Activated CD4-positive, alpha-beta T cell treated with anti-CD3 and anti-CD28 coated beads for 36 hours (primary cell): ENCODE measurements at places on chromosomes 3 and 15. TPM values are rescaled to one million over a fixed set of nuclear protein-coding genes. Genes with fewer than 3 reads are reported as not detected.

ARPP19 gene
- total RNA-seq, result 185 TPM

ADCY5 gene
- total RNA-seq, result not detected

CERS3 gene
- 0.41 TPM for total RNA-seq

GOLGA6L4 gene
- 1.8 TPM for total RNA-seq

GPR87 gene
- total RNA-seq, result 2.3 TPM

SLC51B gene
- not detected for total RNA-seq

PCOLCE2 gene
- total RNA-seq, result 0.39 TPM

RAB6B gene
- total RNA-seq, result 0.51 TPM

RPN1 gene
- 153 TPM for total RNA-seq

TUSC7 gene
- not detected for total RNA-seq

EFHB gene
- total RNA-seq, result 0.79 TPM

PIF1 gene
- total RNA-seq, result 30.0 TPM

KBTBD8 gene
- 8.3 TPM for total RNA-seq

DNA sequence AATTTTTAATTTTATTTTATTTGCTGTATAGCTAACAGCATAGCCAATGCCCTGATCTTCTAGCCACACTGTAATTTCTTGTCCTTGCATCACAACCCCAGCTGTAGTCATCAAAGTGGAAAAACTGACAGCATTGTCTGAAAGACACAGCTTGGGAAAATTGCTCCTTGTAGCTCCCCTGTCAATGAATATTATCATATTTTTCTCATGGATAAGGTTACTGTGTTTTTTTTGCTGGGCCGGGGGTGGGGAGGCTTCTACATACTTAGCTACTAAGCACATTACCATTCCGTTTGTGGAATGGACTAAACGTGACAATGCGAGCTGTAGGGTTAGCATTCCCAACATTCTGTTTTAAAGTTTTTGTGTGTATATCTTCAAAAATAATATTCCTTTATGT is 381.3 kb downstream of the TIGIT start:
- no peak for DNase-seq

DNA sequence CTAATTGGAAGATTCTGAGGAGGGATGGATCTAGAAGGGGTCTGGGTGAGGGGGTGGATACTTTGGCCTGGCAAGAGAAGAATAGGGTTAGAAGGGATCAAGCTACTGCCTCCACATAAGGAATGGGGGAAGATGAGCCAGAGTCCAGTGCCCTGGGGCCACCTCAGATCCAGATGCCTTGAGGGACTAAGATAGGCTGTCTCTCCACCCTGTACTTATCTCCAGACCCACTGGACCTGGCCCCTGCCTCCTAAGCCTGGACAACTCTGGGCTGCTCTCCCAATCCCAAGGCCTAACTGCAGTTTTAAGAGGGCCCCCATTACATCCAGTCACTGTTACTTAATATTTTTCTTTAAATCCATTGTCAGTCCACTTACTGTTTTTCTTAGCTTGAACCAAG is 2.0 kb downstream of the DVL3 start:
- no peak for DNase-seq

GRCh38 chr15:67945951-67946700 is 106.3 kb upstream of the RNU6-1 start:
- no peak for DNase-seq

- no peak for DNase-seq
Observed at GRCh38 chr3:113374078-113374477, 67.2 kb downstream of the CFAP44 start.

- DNase-seq, result no peak
Observed at GRCh38 chr3:28476194-28476593, 127.6 kb upstream of the AZI2 start.

DNA sequence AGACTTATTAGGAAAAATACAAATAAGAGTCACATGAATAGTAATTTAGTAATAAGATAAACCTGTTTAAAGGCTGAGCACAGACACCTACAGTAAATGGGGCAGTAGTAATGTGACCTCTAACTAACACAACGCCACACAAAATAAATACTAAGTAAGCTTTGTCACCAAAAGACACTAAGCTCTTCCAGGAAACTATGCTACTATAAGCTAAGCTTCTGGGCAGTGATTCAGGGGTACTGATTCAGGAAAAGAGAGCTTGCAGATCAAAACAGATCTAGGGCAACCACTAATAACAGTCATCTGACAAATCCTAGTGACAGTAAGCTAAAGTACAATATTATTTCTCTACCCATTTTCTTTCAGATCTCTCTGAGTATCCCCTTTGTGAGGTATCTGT is 68.8 kb downstream of the PLOD2 start:
- no peak for DNase-seq

DNA sequence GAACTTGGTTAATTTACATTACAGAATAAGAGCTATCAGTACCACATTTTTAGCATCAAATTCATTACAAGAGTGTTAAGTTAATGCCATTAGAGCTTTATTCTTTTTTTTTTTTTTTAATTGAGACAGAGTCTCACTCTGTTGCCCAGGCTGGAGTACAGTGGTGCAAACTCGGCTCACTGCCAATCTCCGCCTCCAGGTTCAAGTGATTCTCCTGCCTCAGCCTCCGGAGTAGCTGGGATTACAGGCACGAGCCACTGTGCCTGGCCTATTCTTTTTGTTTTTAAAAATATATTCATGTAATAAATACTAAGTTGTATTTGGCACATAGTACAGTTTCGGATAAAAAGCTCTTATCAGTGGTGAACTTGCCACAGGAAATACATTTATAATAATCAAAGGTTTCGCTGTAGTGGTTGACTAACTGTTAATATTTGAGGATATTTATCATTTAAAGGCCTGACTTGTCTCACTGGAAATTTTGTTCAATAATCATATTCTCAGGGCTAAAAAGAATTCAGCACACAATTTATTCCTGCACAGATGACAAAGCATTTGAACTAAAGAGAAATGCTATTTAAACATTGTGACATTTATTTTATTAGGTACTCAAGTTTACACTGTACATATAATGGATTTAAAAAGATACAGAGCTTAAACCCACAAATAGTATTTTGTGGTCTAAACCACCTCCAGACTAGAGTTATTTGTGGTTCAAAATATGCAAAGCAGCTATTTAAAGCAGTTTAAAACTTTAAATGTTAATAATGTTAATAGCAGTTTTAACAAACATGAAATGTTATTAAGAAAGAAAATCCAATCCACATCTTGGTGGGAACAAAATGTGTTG is 6.1 kb upstream of the LEKR1 start:
- no peak for DNase-seq

DNA sequence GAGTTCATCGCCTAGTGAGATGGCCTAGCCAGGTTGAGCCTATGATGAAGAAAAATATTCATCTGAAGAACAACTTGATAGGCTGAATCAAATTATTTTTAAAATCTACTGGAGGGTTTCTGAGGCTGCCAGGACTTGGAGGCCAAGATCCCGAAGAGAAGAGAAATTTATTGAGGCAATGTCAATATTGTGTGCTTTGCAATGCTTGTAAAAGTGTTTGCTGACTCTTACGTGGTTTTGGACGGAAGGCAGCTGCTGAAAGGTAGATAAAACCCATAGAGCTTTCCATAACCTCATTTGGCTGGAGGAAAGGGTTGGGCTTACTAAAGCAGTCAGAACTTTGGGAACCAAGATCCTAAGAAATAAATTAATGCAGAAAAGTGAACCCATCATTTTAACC is 361.0 kb upstream of the IL12A start:
- DNase-seq, result no peak

DNA sequence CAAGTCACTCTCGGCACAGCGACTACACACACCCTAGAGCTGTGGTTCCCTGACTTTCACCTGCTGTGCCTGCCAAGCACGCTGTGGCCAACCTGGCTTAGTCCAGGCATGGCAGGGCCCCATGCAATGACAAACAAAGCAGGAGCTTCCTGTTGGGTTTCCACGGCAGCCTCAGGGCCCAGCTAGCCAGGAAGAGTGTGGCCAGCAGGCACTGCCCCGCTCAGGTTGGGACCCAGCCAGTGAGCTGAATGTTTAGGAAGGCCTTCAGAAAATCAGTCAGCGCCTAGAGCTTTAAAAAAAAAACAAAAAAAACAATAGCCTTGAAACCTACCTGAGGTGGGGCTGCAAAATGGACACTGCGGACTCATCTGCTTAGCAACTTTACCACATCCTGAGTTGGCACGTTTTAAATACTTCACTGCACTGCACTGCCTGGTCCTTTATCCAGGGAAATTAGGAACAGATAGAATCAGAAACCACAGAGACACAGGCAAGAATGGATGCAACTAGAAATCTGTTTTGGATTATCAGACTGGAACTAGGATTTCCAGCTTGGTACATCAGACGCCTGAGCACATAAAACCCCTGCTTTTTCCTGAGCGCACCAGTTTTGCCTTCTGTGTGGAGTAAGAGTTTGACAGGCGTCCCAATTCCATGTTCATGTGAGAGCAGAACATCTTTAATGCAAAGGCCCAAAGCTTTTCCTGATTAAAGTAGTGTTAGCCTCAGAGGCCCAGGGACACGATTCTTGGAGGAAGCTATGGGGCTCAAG is 36.2 kb upstream of the LDHAL6B start:
- DNase-seq, result no peak

- no peak for DNase-seq
Observed at GRCh38 chr15:85142312-85142711, 160.7 kb downstream of the PDE8A start.

DNA sequence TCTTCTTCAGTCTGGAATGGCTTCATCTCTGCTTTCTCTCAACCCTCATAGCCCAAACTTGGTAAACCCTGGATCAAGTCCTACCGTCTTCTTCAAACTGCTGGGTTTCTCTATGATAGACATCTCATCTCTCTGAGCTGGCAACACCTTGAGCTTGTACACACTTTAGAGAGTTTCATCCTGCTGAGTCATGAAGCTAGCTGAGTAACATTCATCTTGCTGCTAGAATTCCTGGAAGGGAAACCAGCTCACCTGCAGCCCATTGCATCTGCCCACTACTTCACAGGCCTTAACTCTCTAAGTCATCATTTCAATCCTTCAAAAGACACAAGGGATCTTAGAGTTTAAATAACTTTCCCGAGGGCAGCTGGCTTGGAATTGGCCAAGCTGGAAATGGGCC is 175.5 kb upstream of the RORA start:
- DNase-seq, result no peak

- DNase-seq, result no peak
Observed at GRCh38 chr3:14740983-14741382, 66.0 kb downstream of the C3orf20 start.

GRCh38 chr3:193962986-193963685 is 172.8 kb upstream of the HES1 start:
- peak; percentile 23 for DNase-seq

DNA sequence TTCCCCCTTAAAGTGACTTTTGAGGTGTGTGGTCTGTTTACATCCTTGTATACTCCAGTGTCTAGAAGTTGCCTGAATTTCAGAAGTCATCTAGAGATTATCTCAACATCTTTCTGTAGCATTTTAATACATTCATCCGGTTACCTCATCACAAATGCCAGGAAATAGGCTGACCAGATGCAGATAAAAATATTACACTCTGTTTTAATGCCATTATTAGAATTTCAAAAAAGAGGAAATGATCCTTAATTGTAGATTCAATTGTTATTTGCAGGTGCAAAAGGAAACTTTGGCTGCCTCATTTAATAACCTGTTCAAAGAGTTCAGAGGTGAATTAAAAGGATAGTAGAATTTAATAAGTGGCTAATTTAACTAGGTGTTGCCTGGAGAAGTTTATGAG is 290.9 kb downstream of the C3orf38 start:
- DNase-seq, result no peak

DNA sequence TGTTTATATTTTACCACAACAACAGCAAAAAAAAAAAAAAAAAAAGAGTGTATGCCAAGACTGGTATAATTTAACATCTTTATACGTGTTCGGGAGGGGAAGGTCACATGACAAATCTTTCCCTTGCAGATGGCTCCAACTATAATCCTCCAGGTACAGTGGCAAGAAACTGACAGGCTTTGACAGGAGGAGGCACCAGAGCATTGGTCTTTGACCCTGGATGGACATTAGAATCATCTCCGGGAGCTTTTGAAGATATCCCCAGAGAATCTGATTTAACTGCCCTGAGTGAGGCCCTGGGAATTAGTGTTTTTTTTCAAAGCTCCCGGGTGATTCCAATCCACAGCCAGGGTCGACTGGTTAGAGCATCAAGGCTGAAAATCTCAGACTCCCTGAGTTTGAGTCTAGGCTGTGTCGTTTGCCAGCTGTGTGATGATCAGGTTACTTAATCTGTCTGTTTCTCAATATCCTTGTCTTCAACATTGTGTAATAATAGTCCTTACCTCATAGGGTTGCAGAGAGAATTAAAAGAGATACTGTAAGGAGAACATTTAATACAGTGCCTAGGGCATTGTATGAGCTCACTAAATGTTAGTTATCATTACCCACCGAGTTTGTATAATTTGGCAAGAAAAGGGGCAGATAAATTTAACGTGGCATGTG is 8.9 kb upstream of the SEMA5B start:
- DNase-seq, result no peak

- DNase-seq, result no peak
Observed at GRCh38 chr3:112814266-112814665, 32.4 kb downstream of the CD200R1L start.

DNA sequence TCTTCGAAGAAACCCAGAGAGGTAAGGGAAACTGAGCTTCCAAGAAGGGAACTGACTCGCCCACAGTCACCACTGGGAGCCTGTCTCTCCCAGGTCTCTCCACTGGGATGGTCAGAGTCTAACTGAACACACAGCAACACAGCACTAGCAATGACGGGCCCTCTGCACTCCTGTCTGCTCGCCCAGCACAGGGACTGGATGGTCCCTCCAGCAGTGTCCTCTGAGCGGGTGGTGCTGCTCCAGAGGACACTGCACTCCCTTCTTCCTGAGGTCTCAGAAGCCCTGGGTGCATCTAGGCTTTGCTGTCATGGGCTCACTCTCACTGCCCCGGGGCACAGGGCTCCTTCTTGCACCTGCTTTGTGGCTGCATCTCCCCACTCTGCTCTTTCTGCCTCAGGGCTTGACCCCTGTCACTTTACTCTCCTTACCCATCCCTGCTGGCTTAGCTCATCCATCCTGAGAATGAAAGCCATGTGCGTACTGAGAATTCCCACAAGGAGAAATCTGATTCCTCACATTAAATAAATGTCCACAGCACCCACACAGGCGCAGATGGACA is 356.6 kb downstream of the GABRG3 start:
- DNase-seq, result no peak

DNA sequence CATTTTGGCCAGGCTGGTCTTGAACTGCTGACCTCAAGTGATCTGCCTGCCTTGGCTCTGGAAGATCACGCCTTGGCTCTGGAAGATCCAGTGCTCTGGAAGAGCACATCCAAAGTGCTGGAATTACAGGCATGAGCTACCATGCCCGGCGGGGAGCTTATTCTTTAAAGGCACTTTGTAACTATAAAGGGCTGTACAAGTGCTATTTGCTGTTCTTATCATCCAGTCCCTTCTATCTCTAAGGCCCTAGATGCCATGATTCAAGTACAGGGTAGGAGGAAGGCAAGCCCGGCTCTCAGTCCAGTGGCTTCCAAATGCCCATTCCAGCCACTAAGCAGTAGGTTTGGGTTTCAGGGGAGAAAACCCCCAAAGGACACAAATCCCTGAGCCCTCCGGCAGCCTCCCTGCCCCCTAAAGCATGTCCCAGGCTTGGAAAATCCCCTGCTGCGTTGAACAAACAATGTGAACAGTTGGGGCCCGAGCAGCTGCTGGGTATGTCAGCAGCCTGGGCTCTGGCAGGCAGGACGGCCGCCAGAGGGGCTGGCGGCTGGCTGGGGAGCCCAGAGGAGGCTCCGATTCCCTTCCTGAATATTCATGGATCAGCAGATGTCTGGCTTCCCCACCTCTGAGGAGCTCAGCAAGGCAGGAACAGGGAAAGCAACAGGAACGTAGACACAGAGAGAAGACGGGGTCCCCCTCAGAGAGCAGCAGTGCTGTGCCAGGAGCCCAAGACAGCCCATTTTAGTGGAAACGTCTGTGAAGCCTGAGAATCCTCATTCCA is 7.7 kb downstream of the IGDCC4 start:
- no peak for DNase-seq

- DNase-seq, result no peak
Observed at GRCh38 chr3:185532901-185533300, 19.5 kb downstream of the LIPH start.
